T-helper 17 cell (primary cell): ENCODE measurements at places on chromosomes 6 and 20. TPM values are rescaled to one million over a fixed set of nuclear protein-coding genes. Genes with fewer than 3 reads are reported as not detected.

The CCN6 gene
- not detected for total RNA-seq

The MDFI gene
- not detected for total RNA-seq

The PSMB9 gene
- total RNA-seq, result 121 TPM

The TMEM14A gene
- 7.8 TPM for total RNA-seq

The DOK5 gene
- total RNA-seq, result not detected

The MCCD1 gene
- not detected for total RNA-seq

The SAPCD1 gene
- 4.2 TPM for total RNA-seq

The ZFP57 gene
- not detected for total RNA-seq

The MUC21 gene
- not detected for total RNA-seq

The PNLDC1 gene
- total RNA-seq, result not detected

The UBD gene
- not detected for total RNA-seq

The SEL1L2 gene
- total RNA-seq, result not detected

The GPR6 gene
- not detected for total RNA-seq

The ANGPT4 gene
- total RNA-seq, result not detected

The RIPPLY2 gene
- total RNA-seq, result not detected

The CD40 gene
- total RNA-seq, result 0.68 TPM

The MSH5 gene
- 12.9 TPM for total RNA-seq

The AVP gene
- not detected for total RNA-seq

The PRSS16 gene
- total RNA-seq, result 0.80 TPM

The OTOR gene
- not detected for total RNA-seq

The SLC16A10 gene
- 5.1 TPM for total RNA-seq

The ADGRF4 gene
- total RNA-seq, result not detected

The BTNL2 gene
- total RNA-seq, result not detected

The FAXC gene
- total RNA-seq, result not detected

The TRIM40 gene
- 0.22 TPM for total RNA-seq

The RHAG gene
- not detected for total RNA-seq

The AIF1 gene
- 13.2 TPM for total RNA-seq

The SLC17A3 gene
- total RNA-seq, result 1.3 TPM

The NRN1 gene
- not detected for total RNA-seq

The WFDC5 gene
- not detected for total RNA-seq
